Mesothelial cell of epicardium (in vitro differentiated cells): ENCODE measurements at places on chromosomes 3 and 15.

- DNase-seq = no peak
Measured at GRCh38 chr3:54225841-54226528, 103.6 kb downstream of the CACNA2D3 start.

GRCh38 chr3:134628884-134629283 is 21.9 kb downstream of the KY start:
- no peak for DNase-seq

GRCh38 chr3:169131690-169132464 is 531.6 kb downstream of the MECOM start:
- no peak for DNase-seq

GRCh38 chr15:65054333-65055200 is 9.4 kb downstream of the SLC51B start:
- DNase-seq = no peak

GRCh38 chr15:45458746-45459403 is 63.7 kb downstream of the SLC30A4 start:
- DNase-seq = peak; percentile 57

DNA sequence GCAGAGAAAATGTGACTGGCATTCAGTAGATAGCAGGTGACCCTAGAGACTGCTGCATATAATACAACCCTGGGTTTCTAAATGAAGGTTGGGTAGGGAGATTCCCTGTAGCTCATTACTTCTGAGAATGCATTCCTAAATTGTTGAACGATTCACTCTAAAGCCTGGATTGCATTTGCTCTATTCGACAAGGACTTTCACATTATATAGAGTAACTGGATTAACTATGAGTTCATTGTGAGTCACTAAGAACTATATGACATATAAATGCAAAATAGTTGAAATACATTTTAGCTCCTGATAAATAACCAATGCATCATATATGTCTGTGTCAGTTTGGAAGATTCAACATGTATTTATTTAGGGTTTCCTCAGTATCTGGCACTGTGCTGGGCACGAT is 294.7 kb upstream of the CCDC54 start:
- no peak for DNase-seq

DNA sequence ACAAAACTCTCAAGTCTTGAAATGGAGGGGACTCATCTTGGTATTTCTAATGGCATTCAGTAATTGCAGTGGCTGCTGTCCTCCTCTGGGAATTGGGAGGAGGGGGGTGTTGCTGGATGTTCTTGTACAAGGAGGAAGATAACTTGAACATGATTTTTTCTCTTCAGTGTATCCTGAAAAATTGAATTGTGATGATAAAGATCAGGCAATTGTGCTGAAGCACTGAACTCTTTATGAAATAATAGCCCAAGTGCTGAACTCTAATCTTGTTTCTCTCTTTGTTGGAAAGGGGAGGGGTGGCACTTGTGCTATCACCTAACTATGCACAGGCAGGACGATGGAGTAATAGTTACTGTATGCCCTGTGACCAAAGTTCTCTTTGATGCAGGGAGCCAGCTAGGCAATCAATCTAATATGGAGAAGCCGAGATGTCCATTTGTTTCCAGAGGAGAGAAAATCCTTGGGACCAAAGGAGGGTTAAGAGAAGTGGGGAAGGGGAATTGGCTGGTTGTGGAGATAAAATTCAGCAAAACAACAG is 68.1 kb upstream of the ATP2C1 start:
- DNase-seq = no peak

- no peak for DNase-seq
Measured at GRCh38 chr15:59976480-59977271, 27.4 kb upstream of the FOXB1 start.

GRCh38 chr3:59308001-59308400 is 258.2 kb upstream of the CFAP20DC start:
- DNase-seq = no peak

- no peak for DNase-seq
Measured at GRCh38 chr3:68135067-68135466, 480.7 kb upstream of the SUCLG2 start.

DNA sequence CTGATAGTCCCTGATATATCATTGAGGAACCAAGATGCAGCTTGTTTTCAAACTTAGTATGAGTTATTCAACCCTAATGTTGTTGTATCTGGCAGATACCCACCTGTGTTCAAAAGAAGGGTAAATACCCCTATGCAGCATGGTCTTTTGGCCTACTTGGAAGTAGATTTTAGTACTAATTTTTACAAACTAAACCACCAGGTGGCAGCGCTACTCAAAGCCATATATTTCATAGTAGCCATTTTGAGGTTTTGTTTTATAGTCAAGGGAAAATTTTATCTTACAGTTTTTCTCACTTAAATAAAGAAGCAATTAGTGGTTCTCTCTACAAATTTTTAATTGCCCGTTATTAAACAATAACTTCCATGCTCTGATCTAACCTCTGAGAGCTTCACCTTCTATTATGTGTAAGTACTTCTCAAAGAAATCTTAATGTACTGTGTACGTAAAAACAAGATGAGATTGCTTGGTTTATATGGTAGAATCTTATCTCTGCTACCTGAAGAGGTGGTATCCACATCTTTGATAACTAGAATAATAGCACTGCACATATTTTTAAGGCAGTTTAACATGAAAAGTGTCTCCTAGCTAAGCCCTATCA is 31.5 kb upstream of the MLF1 start:
- no peak for DNase-seq

- no peak for DNase-seq
Measured at GRCh38 chr3:55218577-55218976, 268.5 kb downstream of the WNT5A start.

- DNase-seq = no peak
Measured at GRCh38 chr3:96478496-96478895, 335.9 kb upstream of the EPHA6 start.

- no peak for DNase-seq
Measured at GRCh38 chr15:60571008-60571420, 92.1 kb upstream of the ICE2 start.

DNA sequence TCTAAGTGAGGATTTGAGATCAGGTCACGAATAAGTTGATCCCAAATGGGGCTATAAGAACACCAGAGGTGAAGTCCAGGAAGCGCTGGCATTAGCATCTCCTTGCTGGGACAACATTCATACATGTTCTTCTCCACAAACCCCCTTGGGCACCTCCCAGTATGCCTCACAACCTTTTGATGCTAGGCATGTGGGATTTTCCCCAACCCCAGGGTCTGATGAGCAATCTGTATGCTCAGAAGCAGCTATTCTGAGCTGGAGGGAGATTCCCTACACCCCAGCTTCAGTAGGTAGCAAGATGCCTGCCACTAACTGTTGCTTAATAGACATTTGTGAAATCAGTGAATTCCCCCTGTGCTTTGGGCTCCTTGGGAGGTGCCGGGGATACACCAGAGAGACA is 32.2 kb downstream of the SLC6A11 start:
- DNase-seq = no peak

DNA sequence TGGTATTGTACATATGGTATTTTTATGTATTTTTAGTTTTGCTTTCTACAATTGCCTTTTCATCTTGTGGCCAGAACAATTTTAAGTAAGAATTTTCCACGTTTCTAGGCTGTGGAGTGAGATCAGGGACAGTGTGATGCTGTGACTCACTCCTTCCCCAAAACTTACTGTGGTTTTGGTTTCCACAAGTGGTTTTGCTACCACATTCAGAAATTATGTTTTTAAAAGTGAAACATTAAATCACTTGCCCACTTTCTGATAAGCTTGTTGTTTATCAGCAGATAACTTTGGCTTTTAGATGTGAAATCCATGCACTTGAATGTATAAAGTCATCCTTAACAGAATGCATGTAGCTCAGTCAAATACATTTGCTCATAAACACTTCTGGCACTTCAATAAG is 192.2 kb upstream of the THRB start:
- no peak for DNase-seq

DNA sequence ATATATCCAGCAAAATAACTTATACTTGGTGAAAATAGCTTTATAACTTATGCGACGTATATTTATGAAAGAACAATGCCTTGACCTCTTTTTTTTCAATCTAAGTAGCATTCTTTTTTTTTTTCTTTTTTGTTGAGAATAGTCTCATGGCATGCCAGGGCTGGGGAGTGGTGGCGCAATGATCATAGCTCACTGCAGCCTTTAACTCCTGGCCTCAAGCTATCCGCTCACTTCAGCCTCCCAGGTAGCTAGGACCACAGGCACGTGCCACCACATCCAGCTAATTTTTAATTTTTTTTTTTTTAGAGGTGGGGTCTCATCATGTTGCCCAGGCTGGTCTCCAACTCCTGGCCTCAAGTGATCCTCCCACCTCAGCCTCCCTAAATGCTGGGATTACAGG is 43.5 kb downstream of the RAB8B start:
- no peak for DNase-seq

- DNase-seq = no peak
Measured at GRCh38 chr3:132659000-132659364, 627 bp downstream of the ACAD11 start.
